ENCODE measurements at places on chromosomes 2 and 18.

- DNase-seq, result no peak
These were observed 441 bp downstream of the MPHOSPH10 start for GRCh38 chr2:71130905-71131244.

GRCh38 chr18:39389800-39390379 is 1824.3 kb upstream of the CELF4 start:
- no peak for DNase-seq

DNA sequence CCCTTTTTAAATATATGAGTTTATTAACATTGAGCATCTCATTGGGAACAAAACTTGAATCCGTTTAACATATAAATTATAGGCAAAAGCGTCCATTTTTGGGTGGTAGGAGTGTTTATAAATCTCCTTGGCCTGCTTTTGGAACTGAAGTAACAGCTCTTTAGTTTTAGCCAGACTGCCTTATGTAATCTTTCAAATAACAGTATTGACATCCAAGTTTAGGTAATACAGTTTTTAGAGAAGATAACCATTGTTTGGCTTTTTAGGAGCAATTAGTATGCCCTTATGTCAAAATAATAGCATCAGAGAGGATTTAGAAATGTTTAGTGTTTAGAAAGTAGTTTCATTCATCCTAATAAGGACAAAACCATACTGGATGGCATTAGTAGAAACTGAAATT is 361.9 kb downstream of the ARHGAP15 start:
- DNase-seq, result no peak

DNA sequence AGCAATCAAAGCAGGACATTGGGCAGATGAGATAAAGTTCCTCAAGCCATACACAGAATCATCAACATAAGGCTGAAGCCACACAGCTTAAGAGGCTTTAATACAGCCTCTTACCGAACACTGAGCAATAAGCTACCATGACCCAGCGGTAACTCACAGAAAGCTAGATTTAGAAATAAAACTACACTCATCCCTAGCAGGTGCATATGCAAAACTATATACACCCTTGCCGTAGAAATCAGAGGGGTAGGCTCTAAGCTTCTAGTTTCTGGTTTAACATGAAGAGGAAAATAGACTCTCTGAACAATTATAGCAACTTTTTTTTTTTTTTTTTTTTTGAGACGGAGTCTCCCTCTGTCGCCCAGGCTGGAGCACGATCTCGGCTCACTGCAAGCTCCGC is 428.8 kb upstream of the FIGN start:
- no peak for DNase-seq

DNA sequence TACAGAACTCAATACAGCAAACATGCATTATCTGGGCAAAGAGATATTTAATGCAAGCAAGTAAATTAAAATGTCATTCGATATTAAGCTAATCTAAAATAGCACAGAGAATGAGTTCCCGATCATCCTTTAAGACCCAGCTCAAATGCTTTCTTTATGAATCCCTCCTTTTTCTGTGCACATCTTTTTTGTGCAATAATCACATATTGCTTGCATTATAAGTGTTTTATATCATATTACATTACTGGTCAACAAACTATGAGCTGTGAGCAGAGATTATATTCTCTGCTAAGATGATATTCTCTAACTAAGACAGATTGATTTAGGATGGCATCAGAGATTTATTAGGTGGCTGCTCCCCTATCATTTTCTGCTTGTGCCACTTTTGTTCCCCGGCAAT is 146.1 kb downstream of the ERBB4 start:
- no peak for DNase-seq

GRCh38 chr18:55763298-55763697 is 175.3 kb upstream of the TCF4 start:
- DNase-seq, result no peak

DNA sequence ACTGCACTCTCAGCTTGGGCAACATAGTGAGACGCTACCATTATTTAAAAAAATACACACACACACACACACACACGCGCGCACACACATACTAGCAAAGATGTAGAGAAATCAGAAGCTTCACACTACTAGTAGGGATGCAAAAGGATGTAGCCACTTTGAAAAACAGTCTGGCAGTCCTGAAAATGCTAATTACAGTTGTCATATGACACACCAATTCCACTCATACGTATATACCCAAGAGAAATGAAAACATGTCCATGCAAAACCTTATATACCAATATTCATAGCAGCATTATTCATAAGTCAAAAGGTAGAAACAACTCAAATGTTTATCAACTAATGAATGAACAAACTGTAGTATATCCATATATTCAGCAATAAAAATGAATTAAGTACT is 90.3 kb downstream of the SLC25A12 start:
- DNase-seq, result no peak

DNA sequence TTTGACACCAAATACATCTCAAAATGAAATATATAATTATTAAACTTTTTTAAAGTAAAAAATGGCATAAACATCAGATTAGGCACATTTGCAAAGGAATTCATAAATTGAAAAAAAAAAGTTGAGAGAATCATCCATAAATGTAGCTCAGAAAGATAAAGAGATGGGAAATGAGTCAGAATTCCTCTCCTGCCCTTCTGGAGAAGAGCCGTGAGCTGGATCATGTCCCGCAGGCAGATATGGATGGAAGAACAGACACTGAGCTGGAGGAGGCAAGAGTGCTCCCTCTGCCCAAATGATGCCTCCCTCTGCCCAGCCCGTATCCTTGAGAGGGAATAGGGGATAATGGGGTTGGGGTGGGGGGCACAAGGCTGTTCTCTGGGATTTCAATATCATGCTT is 190.9 kb downstream of the TFCP2L1 start:
- DNase-seq, result no peak

DNA sequence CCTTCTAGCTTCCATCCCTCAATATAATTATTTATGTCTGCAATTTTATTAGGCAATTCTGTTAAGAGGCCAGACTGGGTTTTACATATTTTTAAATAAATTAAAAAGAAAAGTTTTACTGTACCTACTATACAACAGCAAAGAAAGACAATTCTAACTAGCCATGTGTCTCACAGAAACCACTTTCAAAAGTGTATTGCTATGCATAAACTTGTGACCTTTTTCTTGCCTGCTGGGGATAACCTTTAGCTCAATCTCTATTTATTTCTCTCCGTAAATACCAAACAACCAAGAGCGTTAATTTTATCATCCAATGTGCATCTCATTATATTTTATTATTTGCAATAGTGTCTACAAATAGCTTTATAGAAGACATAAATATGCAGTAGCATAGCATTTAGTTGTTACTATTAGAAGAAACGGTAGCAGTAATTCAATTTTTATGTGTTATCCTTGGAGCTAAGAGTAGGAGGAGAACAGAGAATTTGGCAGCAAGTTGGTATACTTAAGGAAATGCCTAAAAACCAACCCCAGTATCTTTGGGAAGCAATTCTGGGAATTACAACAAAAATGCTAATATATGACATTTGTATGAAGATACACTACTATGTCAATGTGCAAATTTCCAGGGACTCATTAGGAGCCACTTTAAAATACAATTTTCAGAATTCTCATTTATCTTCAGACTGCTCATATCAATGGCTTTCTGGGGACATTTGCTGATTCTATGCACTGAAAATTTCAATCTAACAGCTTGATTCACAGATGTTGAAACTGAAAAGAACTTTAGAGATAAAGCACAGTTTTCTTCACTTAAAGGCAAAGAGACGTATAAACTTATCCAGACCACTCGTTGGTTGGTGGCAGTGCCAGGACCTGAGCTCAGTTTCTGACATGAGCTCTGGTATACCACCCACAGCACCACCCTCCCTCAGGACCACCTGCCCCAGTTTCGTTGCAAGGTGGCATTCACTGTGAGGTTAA is 23.0 kb upstream of the RTN4 start:
- no peak for DNase-seq

- no peak for DNase-seq
These were observed 1.3 kb downstream of the CALCRL start for GRCh38 chr2:187446711-187447110.

- no peak for DNase-seq
These were observed 231.1 kb downstream of the LRP1B start for GRCh38 chr2:141899740-141900139.

DNA sequence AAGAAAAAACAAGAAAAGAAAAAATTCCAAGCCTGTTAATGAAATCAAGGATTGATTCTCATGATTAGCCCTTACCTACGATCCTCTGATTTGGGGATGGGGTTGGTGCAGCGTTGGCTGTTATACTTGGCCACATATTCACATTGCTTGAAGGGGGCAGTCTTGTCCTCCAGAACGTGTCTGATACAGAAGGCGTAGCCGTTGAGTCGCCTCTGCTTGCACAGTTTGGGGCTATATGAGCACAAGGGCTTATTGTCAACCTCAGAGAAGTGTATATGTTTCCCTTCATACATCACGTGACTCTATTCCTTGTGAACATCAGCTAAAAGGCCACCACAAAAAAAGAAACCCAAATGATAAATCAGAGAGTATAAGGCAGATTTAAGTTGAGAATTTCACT is 23.2 kb downstream of the INO80D start:
- DNase-seq, result no peak

GRCh38 chr18:72869226-72870185 is 1.7 kb upstream of the NETO1 start:
- DNase-seq, result no peak

DNA sequence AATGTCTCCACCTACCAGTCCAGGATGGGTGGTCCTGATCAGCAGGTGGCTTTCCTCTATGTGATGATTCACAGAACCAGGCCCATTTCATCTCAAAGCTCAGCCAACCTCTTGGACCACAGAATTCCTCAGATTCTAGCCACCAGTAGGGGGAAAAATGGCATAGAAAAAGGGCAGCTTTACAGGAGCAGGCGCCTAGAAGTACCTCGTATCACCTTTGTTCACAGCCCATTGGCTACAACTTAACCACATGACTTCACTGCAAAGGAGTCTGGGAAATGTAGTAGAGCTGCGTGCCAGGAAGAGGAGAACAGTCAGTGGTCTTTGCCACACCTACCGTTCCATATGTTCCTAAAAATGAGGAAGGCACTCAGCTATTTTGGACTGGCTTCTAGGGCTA is 62.8 kb upstream of the DTNA start:
- DNase-seq, result no peak

- no peak for DNase-seq
These were observed 31.4 kb upstream of the IGFBP2 start for GRCh38 chr2:216601632-216602409.

DNA sequence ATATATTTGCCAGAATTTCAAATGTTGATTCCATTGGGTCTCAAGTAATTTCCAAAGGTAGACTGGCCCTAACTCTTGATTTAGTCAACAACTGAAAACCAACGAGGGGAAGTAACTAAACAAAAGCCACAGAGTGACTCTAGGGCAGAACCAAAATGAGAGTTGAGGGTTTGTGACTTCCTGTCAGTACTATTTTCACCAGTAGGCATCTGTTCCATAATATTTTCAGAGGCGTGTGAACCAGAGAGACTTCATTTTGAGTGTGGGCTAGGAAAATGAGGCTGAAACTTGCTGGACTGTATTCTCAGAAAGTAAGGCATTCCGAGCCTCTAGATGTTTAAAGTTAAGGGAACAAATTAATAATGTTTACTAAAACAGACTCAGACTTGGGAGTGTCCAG is 70.6 kb downstream of the GDF7 start:
- no peak for DNase-seq

GRCh38 chr2:61493523-61493942 is 22.6 kb upstream of the USP34 start:
- DNase-seq, result no peak

GRCh38 chr2:163553601-163554000 is 182.2 kb downstream of the FIGN start:
- no peak for DNase-seq

GRCh38 chr2:121089166-121089510 is 195.9 kb downstream of the TFCP2L1 start:
- no peak for DNase-seq

DNA sequence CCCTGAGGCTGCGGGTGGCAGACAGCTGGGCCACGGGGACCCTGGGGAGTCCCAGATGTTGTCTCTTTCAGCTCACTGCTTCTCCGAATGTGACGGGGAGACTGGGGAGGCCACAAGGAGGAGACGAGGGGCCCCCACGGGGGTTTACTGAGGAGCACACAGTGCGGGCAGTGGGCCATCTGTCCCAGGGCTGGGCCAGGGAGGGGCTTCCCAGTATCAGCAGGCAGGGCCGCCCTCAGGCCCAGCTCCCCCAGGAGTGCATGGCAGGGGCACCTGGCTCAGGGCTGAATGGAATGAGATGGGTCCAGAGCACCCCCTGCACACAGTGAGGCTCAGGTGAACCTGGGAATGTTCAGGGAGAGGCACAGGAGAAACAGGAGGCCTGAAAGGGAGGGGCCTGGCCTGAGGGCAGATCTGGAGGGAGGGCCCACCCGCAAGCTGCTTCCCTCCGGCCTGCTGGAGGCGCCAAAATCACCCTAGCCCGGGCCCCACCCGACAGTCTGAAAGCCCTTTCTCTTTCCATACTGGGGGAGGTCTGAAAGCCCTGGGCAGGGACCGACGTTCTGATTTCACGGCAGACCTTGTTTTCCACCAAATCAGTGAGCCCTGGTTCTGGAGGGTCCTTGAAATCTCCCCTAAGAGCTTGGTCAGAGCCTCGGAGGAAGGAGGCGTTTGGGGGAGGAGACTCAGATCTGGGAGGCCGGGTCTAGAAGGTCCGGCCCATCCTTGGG is 35.5 kb upstream of the PTMA start:
- no peak for DNase-seq

GRCh38 chr18:45793264-45793965 is 32.1 kb upstream of the SIGLEC15 start:
- DNase-seq, result no peak

- DNase-seq, result no peak
These were observed 127.6 kb upstream of the PKDCC start for GRCh38 chr2:41920181-41920580.

DNA sequence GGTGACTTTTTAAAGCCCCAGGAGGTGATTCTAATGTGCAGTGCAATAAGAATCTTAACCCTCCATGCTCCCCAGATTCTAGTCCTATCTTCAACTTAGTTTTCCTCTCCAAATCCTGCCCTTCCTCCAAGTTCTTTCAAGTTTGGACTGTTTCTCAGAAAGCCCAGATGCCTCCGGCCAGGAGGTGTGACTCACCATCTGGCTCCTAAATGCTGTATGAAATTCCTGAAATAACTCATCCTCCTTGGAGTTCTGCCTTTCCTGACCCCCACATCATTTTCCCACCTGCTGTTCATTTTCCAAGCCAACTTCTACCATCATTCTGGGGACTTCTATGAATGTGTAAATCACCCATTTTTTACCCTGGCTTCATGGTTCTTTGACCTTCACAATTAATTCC is 118.2 kb upstream of the NOL4 start:
- no peak for DNase-seq

GRCh38 chr2:237858294-237859081 is 935 bp upstream of the RAMP1 start:
- DNase-seq, result no peak

DNA sequence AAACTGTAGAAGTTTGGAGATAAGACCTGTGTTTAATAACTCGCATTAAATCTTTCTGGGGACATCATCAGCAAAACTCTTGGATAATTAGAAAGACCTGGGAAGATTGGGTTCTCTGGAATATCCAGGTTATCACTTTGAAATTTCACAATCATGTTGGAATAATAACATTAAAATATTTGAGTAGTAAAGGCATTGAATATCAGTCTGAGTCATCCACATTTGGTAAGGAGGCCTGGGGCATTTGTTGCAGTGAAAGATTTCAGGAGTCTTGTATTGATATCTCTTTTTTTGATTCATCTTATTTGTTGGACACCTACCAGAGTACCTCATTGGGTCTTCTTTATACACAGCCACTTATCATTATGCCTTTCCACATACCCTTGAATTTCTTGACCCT is 95.9 kb downstream of the EPB41L5 start:
- DNase-seq, result no peak
